ENCODE measurements at places on chromosomes 7 and 10. TPM values are rescaled to one million over a fixed set of nuclear protein-coding genes. Genes with fewer than 3 reads are reported as not detected.

DNA sequence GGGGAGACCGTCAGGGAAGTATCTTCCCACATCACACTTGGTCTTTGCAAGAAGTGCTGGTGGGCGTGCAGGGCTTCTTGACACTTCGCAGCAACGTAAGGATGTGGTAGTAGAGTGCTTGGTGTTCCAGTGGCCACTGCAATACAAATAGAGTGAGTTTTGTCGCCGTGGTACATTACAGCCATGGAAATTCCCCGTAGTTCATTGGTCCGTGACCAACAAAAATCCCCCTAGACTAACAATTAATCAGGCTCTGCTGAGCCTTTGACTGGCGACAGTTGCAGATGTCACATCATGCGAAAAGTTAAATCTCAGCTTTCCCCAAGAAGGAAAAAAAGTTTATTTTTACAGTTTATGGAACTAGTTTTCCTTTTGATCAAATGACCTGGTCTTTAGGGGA is 134.7 kb downstream of the MGMT start:
- no peaks in the 10 kb centered on the region for H3K27me3 ChIP-seq
- H3K4me3 ChIP-seq, result no peak overlapping the region
- no peaks in the 10 kb centered on the region for H3K4me1 ChIP-seq
- H3K36me3 ChIP-seq, result no peaks in the 10 kb centered on the region
- H3K27ac ChIP-seq, result no peak overlapping the region

- no peak overlapping the region for H3K4me3 ChIP-seq
- H3K27ac ChIP-seq, result no peak overlapping the region
- no peaks in the 10 kb centered on the region for H3K4me1 ChIP-seq
- no peak for DNase-seq
- H3K36me3 ChIP-seq, result no peaks in the 10 kb centered on the region
Measured at GRCh38 chr10:79532-80215, 30.6 kb upstream of the TUBB8 start.

DNA sequence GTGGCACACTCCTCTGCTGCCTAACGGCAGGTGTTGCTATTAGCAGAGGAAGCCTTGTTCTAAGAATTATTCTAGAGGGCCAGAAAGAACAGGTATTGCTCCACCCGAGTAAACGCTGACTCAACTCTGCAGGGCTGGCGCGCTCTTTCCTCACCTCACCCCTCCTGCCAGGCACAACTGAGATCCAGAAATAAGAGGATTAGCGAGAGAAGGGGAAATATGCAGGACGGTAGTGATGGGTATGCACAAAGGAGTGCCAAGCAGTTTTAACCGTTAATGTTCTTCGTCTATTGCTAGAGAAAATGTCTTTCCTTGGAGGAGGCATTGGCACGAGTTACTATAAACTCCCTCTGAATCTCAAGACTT is 369 bp upstream of the SCIN start:
- no peak for DNase-seq
- peak overlapping the region; percentile 54 for H3K4me3 ChIP-seq
- H3K27me3 ChIP-seq, result no peaks in the 10 kb centered on the region
- H3K27ac ChIP-seq, result no peak overlapping the region

DNA sequence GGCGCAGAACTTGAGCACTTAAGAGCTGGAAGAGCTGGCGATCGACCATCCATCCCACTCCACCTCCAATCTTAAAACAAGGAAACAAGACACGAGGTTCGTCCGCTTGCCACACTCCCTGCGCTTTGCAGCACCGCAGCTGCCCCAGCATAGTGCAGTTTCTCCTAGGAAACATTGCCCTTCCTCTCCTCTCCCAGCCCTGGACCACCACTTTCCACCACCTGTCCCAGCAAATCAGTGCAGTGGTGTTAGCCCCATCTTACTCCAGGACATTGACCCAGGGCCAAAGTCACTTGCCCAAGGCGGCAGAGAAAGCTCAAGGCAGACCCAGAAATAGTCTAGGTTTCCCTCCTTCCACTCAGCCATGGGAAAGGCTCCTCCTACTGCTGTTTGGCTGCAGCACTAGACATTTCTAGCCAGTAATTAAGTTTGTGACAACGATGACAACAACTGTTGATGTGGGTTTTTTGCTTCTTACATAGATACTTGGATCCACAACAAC is 1.5 kb upstream of the PARD3 start:
- no peak overlapping the region for H3K4me3 ChIP-seq
- H3K27me3 ChIP-seq, result no peaks in the 10 kb centered on the region
- H3K27ac ChIP-seq, result no peak overlapping the region
- no peaks in the 10 kb centered on the region for H3K36me3 ChIP-seq
- no peak for DNase-seq
- H3K4me1 ChIP-seq, result peaks cover 13% of the 10 kb centered on the region

- no peaks in the 10 kb centered on the region for H3K27me3 ChIP-seq
- no peak overlapping the region for H3K4me3 ChIP-seq
- no peak overlapping the region for H3K27ac ChIP-seq
- peaks cover 7% of the 10 kb centered on the region for H3K4me1 ChIP-seq
- no peaks in the 10 kb centered on the region for H3K36me3 ChIP-seq
Measured at GRCh38 chr7:26147030-26147429, 5.0 kb upstream of the NFE2L3 start.

DNA sequence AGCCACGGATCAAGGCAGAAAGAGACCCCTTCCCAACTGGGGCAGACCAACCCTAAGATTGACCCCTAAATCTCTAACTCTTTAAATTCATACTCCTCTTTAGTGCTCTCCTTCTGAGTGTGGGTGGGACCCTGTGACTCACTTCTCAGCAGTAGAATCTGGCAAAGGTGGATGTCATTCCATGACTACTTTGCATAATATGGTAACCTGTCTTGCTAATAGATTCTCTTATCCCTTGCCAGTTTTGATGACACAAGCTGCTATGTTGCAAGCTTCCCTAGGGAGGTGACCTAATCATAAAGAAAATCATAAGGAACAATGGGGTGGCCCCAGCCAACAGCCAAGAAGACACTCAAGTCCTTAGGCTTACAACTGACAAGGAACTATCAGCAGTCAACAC is 155.4 kb upstream of the VWC2 start:
- H3K4me3 ChIP-seq, result no peak overlapping the region
- H3K27ac ChIP-seq, result no peak overlapping the region
- no peaks in the 10 kb centered on the region for H3K36me3 ChIP-seq
- DNase-seq, result no peak
- no peaks in the 10 kb centered on the region for H3K27me3 ChIP-seq
- no peaks in the 10 kb centered on the region for H3K4me1 ChIP-seq

DNA sequence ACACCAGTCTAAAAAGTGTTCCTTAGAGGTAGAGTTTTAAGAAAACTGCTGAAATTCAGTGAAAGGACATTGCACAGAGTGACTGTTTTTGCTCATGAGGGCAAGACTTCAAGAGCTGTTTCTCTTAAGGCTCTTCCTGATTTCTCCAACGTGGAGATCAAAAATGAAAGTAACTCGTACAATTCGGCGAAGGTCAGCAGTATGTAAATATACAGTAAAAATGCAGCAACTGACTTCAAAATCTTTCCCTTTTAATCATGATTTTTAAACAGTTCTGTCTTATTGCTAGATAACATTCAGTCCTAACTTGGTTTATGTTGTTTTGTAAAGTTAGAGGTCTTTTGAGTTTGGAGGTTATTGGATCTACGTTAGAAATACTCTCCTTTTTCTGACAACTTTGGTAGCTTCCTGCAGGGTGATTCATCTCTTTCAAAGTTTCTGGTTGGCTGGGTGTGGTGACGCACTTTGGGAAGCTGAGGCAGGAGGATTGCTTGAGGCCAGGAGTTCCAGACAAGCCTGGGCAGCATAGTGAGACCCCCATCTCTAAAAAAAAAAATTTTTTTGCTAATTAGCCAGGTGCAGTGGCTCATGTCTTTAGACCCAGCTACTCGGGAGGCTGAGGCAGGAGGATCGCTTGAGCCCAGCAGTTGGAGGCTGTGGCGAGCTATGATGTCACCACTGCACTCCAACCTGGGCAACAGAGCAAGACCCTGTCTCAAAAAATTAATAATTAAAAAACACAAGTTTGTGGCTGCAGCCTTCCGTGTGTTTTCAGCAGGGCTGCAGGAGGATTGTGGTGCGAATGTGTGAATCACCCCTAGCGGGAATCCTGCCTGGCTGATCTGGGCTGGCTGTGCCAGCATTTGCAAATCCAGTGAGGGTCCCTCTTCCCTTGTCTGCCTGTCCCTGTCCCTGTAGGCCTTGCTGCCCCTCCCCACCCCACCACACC is 29.2 kb upstream of the AP5Z1 start:
- peak overlapping the region; percentile 42 for H3K27ac ChIP-seq
- no peak for DNase-seq
- peaks cover 19% of the 10 kb centered on the region for H3K4me1 ChIP-seq
- peaks cover 14% of the 10 kb centered on the region for H3K36me3 ChIP-seq
- no peak overlapping the region for H3K4me3 ChIP-seq
- no peaks in the 10 kb centered on the region for H3K27me3 ChIP-seq

GRCh38 chr7:28062197-28062991 is 118.2 kb downstream of the JAZF1 start:
- H3K27ac ChIP-seq, result no peak overlapping the region
- peaks cover 7% of the 10 kb centered on the region for H3K4me1 ChIP-seq
- H3K4me3 ChIP-seq, result no peak overlapping the region
- peak; percentile 27 for DNase-seq

- no peaks in the 10 kb centered on the region for H3K27me3 ChIP-seq
- H3K27ac ChIP-seq, result no peak overlapping the region
- no peak for DNase-seq
- H3K4me1 ChIP-seq, result no peaks in the 10 kb centered on the region
- H3K36me3 ChIP-seq, result peaks cover 8% of the 10 kb centered on the region
Measured at GRCh38 chr7:128849804-128850490, 12.7 kb upstream of the ATP6V1F start.

DNA sequence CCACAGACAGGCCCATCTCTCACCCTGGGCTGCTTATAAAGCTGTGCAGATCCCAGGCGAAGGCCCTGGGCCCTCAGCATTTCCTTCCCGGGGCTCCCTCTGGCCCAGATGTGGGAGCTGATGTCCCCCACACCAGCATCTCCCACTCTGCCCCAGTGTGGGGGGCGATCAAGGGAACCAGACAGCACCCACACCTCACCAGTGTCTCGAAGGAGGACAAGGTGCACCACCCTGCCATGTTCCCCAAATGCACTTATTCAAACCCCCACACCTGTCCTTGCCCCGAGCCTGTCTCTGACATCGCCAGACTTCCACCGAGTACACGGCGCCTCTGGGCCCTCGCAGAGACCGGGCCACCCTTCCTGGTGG is 19.6 kb downstream of the DPYSL4 start:
- H3K27me3 ChIP-seq, result no peaks in the 10 kb centered on the region
- no peak overlapping the region for H3K27ac ChIP-seq
- no peak for DNase-seq
- no peak overlapping the region for H3K4me3 ChIP-seq

DNA sequence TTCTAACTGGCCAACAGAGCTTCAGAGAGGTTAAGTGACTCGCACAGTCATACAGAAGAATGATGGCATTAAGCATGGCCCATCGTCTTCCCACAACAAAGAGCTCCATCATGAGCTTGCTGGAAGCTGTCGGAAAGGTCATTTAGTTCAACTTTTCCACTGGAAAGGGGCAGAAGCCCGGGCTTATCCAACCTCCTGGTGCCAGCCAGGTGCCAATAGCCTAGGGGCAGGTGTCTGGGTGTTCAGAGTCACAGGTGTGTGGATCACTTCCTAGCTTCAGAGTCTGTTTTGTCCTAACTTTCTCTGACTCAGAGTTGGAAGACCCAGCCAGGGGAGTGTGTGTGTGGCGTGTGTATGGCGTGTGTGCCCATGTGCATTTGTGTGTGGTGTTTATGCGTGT is 1.3 kb upstream of the TRPV6 start:
- H3K4me1 ChIP-seq, result peaks cover 4% of the 10 kb centered on the region
- DNase-seq, result no peak
- H3K4me3 ChIP-seq, result no peak overlapping the region
- 0 out of 2 replicates have a peak, but pooled peaks cover under 1% of the 10 kb centered on the region for H3K27me3 ChIP-seq
- no peaks in the 10 kb centered on the region for H3K36me3 ChIP-seq
- H3K27ac ChIP-seq, result no peak overlapping the region

DNA sequence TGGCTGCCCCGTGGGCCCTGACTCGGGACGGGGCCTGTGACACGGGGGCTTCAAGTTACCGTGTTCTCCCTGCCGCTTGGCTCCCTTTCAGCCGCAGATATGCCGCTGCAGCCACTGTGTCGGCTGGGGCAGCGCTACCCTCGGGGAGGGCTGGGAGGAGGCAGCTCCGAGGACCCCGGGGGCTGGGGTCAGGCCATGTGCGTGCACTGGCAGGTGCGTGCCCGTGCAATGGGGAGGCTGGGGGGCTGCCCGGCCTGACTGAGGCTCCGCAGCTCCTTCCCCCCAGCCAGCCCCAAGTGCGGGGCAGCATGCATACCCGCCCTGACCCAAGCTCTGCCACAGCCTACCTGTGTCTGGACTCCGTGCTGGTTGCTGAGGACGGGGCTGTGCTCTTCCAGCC is 29.2 kb downstream of the KNDC1 start:
- H3K4me1 ChIP-seq, result no peaks in the 10 kb centered on the region
- no peak overlapping the region for H3K4me3 ChIP-seq
- H3K36me3 ChIP-seq, result no peaks in the 10 kb centered on the region
- H3K27ac ChIP-seq, result no peak overlapping the region
- no peaks in the 10 kb centered on the region for H3K27me3 ChIP-seq

- no peaks in the 10 kb centered on the region for H3K36me3 ChIP-seq
- H3K27ac ChIP-seq, result no peak overlapping the region
Measured at GRCh38 chr10:103470761-103471653, 8.0 kb downstream of the CALHM3 start.

DNA sequence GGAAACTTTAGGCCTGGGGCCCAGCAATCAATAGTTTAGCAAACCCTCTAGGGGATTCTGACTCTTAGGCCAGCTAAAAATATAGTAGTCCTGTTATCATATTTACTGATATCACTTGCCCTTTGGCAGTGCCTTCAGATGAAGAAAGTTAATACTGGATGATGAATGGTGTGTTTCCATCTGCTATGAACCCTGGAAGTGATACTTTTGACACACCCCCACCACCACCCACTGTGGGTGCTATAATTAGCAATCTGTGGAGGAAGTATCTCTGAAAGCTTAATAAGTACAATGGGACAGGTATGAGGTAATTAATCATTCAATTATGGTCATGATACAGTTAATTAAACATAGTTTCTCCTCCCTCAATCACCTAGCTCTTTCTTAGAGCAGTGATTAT is 90.4 kb upstream of the LRRTM3 start:
- no peaks in the 10 kb centered on the region for H3K36me3 ChIP-seq
- DNase-seq, result no peak

GRCh38 chr7:121085922-121086321 is 97.4 kb downstream of the CPED1 start:
- H3K4me1 ChIP-seq, result peaks cover 9% of the 10 kb centered on the region
- no peak overlapping the region for H3K4me3 ChIP-seq
- DNase-seq, result no peak
- H3K27ac ChIP-seq, result no peak overlapping the region
- no peaks in the 10 kb centered on the region for H3K36me3 ChIP-seq

GRCh38 chr10:79347894-79348639 is 798 bp downstream of the PPIF start:
- peaks cover 27% of the 10 kb centered on the region for H3K36me3 ChIP-seq
- H3K27ac ChIP-seq, result peak overlapping the region; percentile 90
- H3K4me1 ChIP-seq, result peaks cover 7% of the 10 kb centered on the region

The LIPK gene
- total RNA-seq, result not detected

The GRIFIN gene
- not detected for total RNA-seq

The CARD11 gene
- 0.57 TPM for total RNA-seq

The OR6B1 gene
- total RNA-seq, result not detected

The C10orf95 gene
- total RNA-seq, result 2.1 TPM

The EPHB6 gene
- total RNA-seq, result 12.6 TPM

The GBX1 gene
- 0.86 TPM for total RNA-seq

The CRPPA gene
- 1.6 TPM for total RNA-seq

The SHH gene
- 0.32 TPM for total RNA-seq

The TAS2R41 gene
- not detected for total RNA-seq

The TRPV6 gene
- total RNA-seq, result 1.7 TPM

Measured in HCT116 (cell line).